ENCODE measurements at places on chromosomes 11 and 22. TPM values are rescaled to one million over a fixed set of nuclear protein-coding genes. Genes with fewer than 3 reads are reported as not detected.

Gene NXPE2
- total RNA-seq: not detected

DNA sequence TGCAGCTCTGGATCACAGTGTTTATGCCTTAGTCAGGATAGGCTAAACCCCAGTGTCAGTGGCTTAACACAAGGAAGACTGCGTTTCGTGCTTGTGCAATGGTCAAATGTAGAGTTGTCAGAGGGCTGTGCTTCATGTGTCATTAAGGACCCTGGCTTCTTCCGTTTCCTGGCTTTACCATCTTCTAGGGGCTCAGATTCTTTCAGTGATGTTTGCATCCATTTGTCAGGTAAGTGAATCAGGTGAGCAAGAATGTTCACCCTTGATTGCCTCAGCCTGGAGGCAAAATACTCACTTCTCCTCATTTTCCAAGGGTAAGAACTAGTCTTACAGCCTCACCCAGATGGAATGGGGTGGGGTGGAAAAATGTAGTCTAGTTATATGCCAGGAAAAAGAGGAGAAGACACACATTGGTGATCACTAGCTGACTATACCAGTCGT lies 20.5 kb upstream of the AMOTL1 start:
- no peak for DNase-seq

Gene PAMR1
- total RNA-seq: 1.8 TPM

DNA sequence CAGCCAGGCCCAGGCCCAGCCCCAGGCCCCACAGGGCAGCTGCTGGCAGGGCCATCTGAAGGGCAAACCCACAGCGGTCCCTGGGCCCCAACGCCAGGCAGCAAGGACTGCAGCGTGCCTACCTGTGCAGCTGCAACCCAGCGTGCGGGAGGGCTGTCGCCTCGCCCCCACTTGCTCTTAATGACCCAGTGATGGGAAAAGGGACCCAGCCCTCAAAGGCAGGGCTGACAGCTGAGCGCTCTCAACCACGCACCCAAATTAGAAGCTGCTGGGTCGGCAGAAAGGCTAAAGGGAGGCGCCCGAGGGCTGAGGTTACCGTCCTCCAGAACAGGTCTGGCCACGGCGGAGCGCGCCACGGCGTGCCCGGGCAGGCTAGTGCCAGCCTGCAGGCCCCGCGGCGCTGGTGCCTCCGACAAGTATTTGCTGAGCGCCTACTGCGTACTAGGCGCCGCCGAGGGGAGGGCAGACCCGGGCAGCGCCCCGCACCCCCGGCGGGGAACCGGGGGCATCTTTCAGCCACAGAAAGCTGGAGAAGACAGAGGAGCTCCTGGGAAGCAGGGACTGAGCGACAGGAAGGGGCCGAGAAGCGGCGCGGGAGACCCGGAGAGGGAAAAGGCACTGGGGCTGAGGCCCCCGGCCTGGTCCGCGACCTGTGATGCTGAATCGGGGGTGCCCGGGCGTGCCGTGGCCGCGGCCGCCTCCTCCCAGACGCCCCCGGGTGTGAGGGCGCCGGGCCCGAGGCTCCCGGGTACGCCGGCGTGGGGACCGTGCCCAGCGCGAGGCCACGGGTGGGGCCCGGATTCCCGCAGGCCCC lies 773 bp downstream of the HRAS start:
- peak; percentile 61 for DNase-seq

Gene DEUP1
- total RNA-seq: not detected

DNA sequence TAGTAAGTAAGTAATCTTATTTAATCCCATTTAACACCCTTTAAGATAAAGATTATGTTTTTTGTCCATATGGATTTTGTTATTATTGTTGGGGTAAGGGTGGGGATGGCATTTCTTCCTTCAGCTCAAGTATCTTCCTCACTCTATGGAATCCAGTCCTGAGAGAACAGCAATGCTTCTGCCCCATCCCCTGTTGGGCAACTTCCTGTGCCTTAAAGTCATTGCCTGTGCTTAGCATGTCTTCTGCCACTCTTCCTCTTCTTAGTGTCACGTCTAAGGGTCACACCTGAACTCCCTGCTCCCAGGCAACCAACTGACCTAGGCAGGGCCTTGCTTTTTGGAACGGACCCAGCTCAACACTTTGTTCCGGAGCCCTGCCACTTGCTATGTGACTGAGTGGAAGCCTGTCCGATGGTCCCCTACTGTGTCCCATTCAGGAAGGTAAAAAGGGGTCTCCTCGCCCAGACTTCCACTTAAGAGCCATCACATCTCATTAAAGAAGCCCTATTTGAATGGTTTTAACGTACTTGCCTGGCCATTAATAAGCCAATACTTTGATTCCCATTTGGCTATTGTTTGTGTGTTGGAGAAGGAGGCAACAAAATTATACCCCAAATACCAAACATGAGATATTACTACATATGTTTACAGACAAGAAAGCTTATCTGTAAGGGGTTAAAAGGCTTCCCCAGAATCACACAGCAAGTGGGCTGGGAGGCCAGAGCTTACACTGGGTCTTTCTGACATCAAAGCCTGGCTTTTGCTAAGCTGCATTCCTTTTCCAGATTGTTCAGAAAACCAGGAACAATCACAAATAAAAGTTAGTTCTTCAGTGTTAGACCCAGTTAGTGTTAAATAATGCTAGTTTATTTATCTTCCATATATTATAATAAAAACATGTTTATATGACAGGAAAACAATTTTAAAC lies 59.2 kb downstream of the RAB38 start:
- no peak for DNase-seq
